ENCODE measurements at places on chromosomes 4 and X.

DNA sequence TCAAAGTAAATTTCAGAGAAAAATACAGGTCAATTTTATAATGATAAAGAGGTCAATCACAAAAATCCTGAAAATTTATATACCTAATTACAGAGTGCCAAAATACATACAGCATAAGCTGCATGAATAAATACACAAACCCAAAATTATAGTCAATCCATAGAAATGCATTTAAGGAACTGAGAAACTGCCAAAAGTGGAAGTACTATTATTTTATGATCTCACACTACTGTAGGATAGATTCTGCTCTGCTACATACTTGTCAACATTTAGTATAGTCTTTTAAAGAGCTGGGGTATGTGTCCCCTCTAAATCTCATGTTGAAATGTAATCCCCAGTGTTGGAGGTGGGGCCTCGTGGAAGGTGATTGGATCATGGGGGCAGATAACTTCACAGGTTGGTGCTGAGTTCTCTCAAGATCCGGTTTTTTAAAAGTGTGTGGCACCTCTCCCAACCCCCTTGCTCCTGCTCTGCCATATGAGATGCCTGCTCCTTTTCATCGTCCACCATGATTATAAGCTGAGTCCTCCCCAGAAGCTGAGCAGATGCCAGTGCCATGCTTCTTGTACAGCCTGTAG lies 31.8 kb downstream of the CHIC2 start:
- DNase-seq, result no peak

- no peak for DNase-seq
These were observed 36.9 kb upstream of the SPRY1 start for GRCh38 chr4:123359449-123360315.

DNA sequence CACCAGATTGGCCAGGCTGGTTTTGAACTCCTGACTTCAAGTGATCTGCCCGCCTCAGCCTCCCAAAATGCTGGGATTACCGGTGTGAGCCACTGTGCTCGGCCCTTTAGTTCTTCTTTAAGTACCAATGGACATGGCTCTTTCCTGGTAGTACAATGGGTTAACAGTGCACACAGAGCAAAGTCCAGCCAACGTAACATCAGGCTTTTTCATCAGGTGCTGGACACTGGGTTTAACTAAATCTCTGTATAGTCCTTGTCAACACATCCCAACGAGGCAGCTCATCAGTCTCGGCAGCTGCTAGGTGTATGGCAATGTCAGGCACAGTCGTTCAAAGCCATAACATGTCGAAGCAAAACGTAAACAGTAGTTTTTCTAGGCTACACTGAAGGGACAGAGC lies 93.8 kb downstream of the HDAC8 start:
- DNase-seq, result no peak

DNA sequence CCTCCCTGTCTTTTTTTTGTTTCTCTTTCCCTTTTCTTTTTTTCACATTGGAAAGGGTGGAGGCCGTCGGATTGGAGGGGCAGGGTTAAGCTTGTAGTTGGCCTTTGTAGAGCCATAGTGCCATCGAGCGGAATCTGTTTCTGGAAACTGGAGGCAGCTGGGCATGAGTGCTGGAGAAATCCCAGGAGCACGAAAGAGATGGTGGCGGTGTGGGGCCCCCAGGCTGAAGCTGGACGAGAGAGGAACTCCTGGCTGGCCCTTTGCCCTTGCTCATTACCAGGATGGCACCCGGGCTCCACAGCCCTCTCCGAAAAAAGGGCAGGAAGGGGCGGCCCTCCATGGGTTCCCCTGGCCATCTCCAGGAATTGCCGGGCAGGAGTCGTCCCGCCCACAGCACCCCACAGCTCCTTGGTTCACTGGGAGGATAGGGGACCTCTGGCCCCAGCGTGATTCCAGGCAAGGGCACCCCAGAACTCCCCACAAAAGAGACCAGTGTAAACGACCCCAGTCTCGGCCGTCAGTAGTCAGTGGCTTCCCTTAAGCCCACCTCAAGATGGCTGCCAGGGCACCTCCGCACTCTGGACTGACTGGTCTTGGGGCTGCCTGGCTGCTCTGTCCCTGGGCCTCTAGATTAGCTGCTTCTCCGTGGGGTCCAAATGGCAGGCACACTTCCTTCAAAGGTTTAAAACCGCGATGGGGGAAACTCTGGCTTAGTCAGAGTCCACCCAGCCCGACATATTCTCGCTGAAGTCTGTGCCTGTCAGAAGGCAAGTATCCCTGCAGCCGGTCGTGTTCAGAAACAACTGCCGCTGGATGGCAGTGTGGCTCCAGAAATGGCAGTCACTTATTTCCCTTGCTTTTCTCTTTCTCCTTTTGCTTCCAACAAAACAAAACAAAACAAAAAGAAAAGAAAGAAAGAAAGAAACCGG lies 74.1 kb downstream of the NBDY start:
- no peak for DNase-seq

GRCh38 chr4:20046931-20047677 lies 204.6 kb upstream of the SLIT2 start:
- DNase-seq, result no peak

DNA sequence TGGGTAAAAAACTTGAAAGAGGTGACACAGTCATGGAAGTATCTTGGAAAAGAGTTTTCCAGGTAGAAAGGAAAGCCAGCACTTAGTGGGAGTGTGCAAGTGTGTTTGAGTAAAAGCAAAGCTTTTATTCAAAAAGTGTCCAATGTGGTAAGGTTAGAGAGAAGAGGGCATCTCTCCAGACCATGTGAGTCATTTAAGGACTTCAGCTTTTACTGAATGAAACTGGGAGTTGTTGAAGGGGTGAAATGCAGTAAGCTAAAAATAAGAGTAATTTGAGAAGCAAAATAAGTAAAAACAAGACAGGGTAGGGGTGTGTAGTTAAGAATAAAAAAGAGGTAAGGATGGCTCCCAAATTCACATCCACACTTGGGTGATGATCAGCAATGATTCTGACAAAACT lies 238.9 kb downstream of the SLC7A11 start:
- DNase-seq, result no peak

DNA sequence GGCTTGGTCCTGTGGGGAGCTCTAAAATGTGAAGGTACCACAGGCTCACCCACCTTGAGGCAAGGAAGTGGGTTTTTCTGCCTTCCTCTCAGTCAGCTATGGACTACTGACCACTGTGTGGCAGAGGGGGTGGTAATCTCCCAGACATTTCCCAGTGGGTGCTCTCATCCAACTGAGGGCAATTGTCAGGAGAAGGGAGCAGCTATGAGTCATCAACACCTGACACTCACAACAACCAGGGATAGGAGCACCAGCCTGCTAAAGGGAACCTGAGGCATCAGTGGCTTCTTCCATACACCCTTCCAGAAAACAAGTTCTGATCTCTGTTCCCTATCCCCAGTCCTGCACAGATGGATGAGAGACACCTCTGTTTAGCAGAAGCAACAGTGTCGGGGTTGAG lies 468.8 kb downstream of the BCOR start:
- DNase-seq, result no peak

- no peak for DNase-seq
These were observed 43.9 kb downstream of the RASSF6 start for GRCh38 chr4:73576381-73576780.

DNA sequence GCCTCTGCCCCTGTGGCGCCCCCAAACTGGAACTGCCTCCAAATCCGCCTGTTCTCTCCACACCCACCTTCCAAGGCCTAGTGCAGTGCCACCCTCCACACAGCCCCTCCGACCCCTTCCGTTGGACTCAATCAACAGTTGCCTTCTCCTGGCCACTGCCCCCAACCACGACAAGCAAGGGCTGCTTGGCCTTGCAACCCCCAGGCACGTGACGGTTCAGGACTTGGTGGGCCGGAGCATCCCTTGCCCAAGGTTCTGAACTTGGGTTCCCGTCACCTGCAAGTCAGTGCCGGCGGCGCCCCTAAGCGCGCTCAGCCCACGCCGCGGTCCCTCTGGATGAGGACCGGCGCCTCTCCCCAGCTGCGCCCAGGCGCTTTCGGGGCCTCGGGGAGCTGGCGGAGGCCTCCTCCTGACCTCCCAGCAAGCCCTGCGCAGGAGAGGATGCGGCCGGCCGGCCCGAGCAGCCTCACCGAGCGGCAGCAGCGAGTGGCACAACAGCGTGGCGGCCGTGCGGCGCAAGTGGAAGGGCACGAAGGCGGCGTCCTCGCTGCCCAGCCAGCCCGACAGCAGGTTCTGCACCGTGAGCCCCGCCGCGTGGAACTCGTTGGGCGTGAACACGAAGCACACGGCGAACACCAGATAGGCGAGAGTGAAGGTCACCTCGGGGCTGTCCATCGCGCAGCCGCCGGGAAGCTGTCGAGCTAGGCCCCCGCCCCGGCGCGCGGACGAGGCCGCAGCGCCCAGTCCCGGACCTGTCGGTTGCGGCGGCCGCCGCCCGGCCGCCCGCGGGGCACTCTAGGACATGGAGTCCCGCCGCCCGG lies 750 bp downstream of the TMEM129 start:
- DNase-seq, result no peak

DNA sequence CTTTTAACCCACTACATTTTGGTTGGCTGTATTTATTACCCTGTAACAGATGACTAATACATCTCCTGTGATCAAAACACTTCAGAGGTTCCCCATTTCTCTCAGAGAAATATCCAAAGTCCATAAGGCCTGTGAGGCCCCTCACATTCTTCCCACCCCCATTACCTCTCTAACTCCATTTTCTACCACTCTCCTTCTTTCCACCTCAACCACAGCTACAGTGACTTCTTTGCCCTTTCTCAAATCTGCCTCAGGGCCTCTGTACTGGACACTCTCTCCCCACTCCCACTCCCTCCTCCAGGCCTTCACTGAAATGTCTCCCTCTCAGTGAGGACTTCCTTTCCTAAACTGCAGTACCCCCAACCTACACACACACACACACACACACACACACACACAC lies 8.4 kb upstream of the TMEM144 start:
- DNase-seq, result no peak

- DNase-seq, result no peak
These were observed 36.7 kb downstream of the LANCL3 start for GRCh38 chrX:37608156-37608555.

GRCh38 chr4:27720010-27720766 lies 859.5 kb downstream of the STIM2 start:
- no peak for DNase-seq

- DNase-seq, result no peak
These were observed 13.2 kb upstream of the PCDH18 start for GRCh38 chr4:137545461-137545861.

GRCh38 chrX:1466971-1467561 lies 14.4 kb upstream of the ASMTL start:
- DNase-seq, result no peak

- DNase-seq, result no peak
These were observed 208.5 kb downstream of the PPP4R3C start for GRCh38 chrX:27254656-27255055.

GRCh38 chr4:19969492-19969891 lies 282.2 kb upstream of the SLIT2 start:
- DNase-seq, result no peak

DNA sequence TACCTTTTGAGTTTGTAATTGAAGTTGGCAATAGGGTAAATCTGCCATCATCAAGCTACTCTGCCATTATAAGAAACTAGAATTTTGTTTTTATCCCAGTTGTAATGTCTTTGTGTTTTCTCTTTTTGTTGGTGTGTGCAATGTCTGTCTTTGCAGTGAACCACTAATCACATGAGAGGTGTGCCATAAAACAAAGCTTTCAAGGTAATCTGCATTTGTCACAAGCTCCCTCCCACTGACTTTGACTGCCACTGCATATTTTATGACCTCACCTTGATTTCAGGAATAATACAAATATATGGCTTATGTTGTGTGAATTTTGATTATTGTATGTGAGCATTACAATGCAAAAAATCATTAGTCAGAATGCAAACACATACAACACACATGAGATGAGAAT lies 9.0 kb upstream of the GBA3 start:
- DNase-seq, result no peak

GRCh38 chrX:85084770-85085393 lies 81.2 kb downstream of the APOOL start:
- no peak for DNase-seq

- DNase-seq, result no peak
These were observed 5.2 kb upstream of the TCEANC start for GRCh38 chrX:13647709-13648212.

DNA sequence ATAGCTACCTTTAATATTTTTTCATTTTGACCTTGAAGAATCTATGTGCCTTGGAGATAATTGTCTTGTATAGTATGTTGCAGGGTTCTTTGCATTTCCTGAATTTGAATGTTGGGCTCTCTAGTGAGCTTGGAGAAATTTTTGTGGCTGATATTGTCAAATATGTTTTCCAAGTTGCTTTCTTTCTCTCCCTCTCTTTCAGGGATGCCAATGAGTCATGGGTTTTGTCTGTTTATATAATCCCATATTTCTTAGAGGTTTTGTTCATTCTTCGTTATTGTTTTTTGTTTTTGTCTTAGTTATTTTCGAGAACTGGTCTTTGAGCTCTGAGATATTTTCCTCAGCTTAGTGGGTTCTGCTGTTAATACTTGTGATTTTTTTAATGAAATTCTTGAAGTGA lies 20.7 kb downstream of the RAB40AL start:
- no peak for DNase-seq

- DNase-seq, result no peak
These were observed 36.6 kb downstream of the DIPK2B start for GRCh38 chrX:45164021-45164621.

- no peak for DNase-seq
These were observed 79.0 kb downstream of the CPE start for GRCh38 chr4:165457793-165458192.

DNA sequence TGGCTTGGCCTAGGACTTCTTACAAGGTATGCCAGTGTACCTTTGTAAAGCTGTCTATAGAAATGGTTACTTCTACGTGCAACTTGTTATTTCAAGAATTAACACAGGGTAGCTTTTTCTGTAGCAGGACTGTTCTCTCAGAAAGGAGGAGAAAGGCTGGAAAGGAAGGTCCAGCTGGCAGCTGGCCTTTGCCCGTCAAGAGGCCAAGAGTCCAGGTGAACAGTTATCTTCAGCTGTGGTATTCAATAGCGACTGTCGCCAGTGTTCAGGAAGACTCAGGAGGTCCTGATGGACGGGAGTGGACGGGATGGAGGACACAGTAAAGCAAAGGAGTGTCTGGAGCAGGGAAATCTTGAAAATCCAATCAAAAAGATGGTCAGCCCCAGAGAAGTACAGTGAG lies 4.7 kb downstream of the CYP4V2 start:
- DNase-seq, result no peak

GRCh38 chr4:56575820-56576429 lies 70.3 kb downstream of the ARL9 start:
- no peak for DNase-seq

GRCh38 chrX:130147631-130148030 lies 18.0 kb downstream of the AIFM1 start:
- no peak for DNase-seq

- no peak for DNase-seq
These were observed 1591.7 kb upstream of the ADGRL3 start for GRCh38 chr4:59608466-59608865.

DNA sequence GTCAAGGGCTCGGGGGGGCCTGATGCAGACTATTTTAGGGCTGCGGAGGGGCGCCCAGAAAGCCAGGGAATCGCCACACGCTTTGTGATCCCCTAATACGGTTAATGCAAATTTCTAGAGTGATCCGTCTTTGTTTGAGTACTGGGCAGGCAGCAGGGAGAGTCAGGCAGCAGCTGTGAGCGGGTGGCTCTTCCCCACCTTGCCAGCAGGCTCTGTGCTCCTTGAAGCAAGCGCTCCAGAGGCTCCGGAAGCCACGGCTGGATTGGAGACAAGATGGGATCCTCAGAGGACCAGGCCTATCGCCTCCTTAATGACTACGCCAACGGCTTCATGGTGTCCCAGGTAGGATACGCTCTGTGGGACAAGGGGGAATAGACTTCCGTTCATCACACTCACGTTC lies at the start of gene ASMT:
Gene ASMT (plus strand): TSS at position 133 of the 400 bp plus-strand sequence. CDS start 141 bp downstream, at position 274.
- no peak for DNase-seq
